ENCODE measurements at places on chromosomes 7 and 10. TPM values are rescaled to one million over a fixed set of nuclear protein-coding genes. Genes with fewer than 3 reads are reported as not detected.
A peak's percentile ranks its signal among the peaks of the same experiment; 100 is the strongest.

DNA sequence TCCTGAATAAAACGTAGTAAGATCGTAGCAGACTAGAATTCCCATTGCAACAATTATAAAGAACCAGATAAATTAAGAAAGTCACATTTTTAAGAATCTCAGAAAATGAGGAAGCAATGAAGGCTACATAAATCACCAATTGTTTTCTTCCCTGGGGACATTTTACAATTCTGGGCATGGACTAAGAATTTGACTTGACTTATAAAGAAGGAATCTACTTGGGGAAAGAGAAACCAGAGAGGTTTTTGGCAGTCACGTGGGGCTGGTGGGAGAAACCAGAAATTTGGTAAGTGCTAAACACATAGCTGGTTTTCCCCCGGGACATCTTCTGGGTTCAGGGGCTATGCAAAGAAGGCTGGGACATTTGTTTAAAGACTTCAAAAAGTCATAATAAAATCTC, 109.8 kb upstream of the IL6 start:
- DNase-seq = no peak

DNA sequence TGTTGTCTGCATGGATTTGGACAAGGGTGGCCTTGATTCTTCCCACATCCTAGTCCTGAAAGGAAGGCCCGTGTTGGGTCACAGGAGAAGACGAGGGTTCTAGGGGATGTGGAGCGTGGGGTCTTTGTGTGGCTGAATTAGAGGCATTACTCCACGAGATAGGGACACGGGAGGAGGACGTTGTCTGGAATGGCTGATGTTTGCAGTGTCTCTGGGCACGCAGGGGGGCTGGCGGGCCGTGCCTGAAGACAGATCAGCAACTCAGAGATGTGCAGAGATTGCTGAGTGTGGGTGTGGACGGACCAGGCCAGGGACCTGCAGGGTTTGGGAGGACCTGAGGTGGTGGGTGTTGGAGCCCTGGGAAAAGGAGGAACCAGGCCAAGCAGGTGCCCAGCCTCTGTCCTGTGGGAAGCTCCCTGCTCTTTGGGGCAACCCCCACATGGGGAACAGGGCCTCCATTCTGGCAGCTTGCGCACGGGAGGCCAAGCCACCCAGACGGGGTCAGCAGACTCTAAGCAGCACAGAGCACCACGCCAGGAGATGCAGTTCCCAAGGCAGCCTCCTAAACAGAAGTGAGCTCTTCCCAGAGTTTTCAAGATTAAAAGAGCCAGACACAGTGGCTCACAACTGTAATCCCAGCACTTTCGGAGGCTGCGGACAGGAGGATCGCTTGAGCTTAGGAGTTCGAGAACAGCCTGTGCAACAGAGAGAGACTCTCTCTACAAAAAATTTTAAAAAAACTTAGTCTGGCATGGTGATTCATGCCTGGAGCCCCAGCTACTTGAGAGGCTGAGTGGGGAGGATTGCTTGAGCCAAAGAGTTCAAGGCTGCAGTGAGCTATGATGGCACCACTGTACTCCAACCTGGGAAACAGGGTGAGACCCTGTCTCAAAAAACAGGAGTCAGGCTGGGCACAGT, 71.0 kb upstream of the GTF2I start:
- DNase-seq = no peak

DNA sequence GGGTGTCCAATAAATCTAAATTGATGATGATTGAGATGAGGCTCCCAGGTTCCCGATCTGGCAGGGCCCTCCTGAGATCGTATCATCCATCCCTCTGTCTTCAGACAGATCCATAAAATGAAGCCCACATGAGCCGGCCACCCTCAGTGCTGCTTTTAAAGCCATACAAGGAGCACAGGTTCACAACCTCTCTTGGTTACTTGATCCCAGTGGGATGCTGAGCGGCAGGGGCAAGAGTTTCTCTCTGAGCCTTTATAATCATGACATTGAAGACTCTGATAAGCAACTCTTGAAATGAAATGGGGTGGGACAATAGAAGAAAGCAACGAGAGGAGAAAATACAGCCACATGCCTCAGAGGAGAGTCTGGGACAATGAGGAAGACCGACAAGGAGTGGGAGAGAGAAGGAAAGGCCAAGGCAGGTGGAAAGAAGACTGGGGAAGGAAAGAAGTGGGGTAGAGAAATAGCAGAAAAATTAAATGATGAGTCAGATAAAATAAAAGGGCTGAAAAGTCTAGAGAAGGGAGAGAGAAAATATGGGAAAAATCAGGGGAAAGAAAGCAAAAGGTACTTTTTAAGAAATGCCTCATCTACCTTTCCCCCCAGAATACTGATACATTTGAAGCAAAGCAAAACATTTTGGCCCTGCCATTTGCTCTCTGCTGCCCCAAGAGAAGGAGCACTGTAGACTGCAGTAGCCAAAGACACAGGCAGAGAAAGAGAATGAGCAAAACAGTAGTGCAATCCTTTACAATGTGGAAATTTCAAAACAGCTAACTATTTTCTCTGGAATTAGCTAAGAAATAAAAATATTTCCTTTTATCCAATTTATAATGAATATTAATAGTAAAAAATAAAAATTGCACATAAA, 14.6 kb downstream of the GBX1 start:
- no peak for DNase-seq

Gene OR2A1
- not detected for polyA plus RNA-seq

DNA sequence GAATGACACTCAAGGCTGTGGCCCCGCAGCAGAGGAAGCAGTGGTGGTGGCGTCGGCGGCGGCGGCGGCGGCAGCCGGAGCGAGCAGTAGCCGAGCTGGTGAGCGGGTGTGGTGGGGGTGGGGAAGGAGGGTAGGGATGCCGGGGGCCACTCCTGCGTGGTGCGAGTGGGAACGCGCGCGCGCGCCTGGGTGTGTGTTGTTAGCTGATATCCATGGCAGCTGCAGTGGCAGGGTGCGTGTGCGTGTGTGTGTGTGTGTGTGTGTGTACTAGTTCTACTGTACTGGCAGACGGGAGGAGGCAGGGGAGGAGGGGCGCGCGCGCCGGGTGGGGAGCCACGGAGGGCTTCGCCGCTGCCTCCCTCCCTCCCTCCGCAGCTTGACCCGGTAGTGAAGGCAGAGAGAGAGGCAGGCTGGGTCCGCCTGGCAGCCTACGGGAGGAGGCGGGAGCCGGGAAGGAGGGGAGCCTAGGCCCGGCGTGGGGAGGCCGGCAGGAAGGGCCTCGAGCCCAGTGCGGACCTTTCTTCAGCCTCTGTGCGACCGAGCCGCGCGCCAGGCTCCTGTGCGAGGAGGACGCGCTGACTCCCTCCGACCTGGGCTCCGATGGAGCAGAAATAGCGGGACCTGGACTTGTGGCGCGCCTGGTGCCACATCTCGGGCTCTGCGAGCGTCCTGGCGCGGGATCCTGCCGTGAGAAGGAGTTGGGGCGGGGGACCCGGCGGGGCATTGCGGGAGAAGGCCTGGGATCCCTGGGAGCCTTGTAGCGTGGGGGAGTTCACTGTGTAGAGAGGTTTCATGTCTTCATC, at the start of gene MAGI2:
Gene MAGI2 (minus strand): TSS at position 110 of the 803 bp plus-strand sequence. CDS start 347 bp downstream, outside the sequence.
- no peak for DNase-seq

- DNase-seq = no peak
Measured at GRCh38 chr10:90389876-90390275, 468.0 kb downstream of the HTR7 start.

GRCh38 chr7:130421684-130422083, 19.1 kb downstream of the CEP41 start:
- DNase-seq = no peak

DNA sequence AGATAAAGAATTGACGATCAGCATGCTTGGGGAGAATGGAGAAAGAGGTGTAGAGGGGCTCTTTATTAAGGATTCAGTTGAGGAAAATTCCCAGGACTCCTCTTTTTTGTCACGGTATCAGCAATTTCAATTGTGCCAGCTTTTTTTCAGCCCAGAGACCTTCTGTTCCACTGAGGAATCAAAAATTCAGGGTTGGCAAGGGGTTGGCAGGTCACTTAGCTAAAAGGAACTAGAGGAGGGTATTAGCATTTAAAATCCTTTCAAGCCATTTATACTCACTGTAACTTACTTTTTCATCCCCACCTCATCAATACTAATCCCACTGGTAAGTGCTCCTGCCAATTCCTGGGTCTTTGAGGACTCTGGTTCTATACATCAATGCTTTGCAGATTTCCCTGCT, 757.5 kb upstream of the COBL start:
- no peak for DNase-seq

DNA sequence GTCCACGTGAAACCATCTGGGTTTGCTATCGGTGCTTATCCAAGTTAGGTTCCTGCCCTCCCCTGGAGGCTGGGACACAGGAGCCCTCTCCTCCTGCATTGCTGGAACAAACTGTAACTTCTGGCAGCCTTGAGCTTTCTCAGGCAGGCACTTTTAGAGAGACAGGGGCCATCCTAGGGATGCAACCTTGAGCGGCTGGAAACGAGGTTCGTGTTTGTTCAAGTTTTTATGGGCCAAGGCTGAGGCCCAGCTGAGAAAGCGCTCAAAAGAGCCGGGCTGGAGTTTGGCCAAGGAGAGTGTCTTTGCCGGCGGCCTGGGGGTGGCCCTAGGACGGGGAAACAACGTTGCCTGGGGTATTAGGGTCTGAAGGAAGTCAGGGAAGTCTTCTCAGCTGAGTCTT, 5.5 kb upstream of the MMD2 start:
- DNase-seq = no peak

Gene FIGNL1
- polyA plus RNA-seq = 4.8 TPM

DNA sequence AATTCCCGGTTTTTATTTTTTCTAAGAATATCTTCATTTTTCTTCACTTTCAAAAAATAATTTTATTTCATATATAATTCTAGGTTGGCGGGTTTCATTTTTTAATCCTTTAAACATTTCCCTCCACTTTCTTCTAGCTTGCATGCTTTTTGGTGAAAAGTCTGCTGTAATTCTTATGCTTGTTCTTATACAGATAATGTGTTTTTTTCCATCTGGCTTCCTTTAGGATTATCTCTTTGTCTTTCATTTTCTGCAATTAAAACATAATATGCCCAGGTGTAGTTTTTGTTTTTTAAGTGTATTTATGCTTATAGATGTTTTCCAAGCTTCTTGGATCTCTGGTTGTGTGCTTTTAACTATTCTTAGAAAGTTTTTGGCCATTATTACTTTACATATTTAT, 341.3 kb upstream of the SEMA3C start:
- no peak for DNase-seq

DNA sequence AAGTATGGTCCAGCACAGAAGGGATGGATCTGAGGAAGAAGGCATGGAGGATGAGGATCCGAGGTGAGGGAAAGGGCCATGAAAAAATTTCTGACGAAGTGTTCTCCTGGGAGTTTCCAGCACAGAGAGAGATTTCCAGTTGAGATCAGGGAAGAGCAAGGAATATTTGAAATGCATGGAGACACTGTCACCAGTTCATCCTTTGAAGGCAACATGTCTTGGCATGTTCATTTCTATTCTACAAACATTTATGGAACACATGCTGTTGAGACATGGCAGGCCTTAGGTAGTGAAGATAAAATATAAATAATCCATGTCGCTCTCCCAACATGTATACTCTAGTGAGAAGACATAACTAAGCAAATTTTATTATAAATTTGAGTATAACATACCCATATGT, 234.0 kb upstream of the TCF7L2 start:
- no peak for DNase-seq

GRCh38 chr10:20677340-20677739, 219.8 kb downstream of the NEBL start:
- DNase-seq = no peak

Gene SAP25
- polyA plus RNA-seq = not detected

DNA sequence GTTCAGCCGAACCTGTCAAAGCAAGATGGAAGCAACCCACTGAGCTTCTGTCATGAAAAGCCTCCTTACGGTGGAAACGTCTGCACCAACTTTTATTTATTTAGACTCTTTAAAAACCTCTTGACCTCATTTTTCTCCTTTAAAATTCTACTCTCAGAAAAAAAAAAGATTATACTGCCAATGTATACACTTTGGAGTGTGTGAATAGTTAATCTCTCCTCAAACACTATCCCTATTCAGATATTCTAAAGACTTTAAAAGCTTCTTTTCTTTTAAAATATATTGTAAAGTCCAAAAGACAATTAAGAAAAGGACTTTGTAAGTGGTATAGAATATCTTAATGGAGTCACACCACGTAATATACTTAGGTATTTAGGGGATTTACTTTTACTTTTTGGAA, 335.2 kb upstream of the SEMA3D start:
- no peak for DNase-seq

GRCh38 chr10:133185421-133185820, 25.4 kb downstream of the KNDC1 start:
- no peak for DNase-seq

- peak; percentile 44 for DNase-seq
Measured at GRCh38 chr10:9331583-9332008, 1277.1 kb downstream of the GATA3 start.

Gene TMEM139
- 1.0 TPM for polyA plus RNA-seq

GRCh38 chr7:34064519-34065158, 159.3 kb downstream of the BMPER start:
- DNase-seq = no peak

Gene BTBD16
- not detected for polyA plus RNA-seq

Gene NUTM2D
- not detected for polyA plus RNA-seq

DNA sequence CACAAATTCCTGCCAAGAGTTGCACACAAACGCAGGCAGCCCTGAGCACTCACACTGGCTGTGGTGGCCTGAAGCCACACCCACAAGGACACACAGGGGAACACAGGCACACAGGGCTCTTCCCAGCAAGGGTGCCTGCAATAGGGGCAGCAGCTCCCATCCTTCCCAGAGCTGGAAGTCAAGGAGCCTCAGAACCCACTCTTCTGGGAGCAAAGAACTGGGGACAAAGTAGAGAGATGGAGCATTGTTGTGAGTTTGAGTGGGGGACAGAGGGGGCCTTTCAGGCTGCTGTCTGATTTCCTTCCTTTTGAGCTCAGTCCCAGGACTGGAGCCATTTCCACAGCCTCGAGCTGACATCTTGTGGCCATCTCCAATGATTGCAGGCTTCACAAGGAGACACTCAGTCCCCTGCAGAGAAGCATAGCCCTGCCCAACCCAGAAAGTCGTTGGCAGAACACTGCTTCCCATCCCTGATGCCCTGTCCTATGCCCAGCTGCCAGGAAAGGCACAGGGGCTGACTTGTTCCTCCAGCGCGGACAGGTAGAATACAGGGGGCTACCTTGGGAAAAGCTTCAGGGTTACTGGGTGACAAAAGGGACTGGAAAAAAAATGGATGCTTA, 34.4 kb upstream of the SLF2 start:
- DNase-seq = peak; percentile 13

GRCh38 chr10:44935966-44936295, 23.7 kb upstream of the RASSF4 start:
- DNase-seq = no peak

Gene CPA1
- polyA plus RNA-seq = not detected

GRCh38 chr7:47088329-47089067, 493.4 kb downstream of the TNS3 start:
- peak; percentile 2 for DNase-seq

Gene NUDT5
- polyA plus RNA-seq = 69.4 TPM

- peak; percentile 79 for DNase-seq
Measured at GRCh38 chr7:158829021-158829341, 328 bp downstream of the ESYT2 start.

Gene GJD4
- not detected for polyA plus RNA-seq

GRCh38 chr10:77836299-77836820, 90.2 kb downstream of the DLG5 start:
- peak; percentile 93 for DNase-seq
